ENCODE measurements at places on chromosomes 5 and 9.

DNA sequence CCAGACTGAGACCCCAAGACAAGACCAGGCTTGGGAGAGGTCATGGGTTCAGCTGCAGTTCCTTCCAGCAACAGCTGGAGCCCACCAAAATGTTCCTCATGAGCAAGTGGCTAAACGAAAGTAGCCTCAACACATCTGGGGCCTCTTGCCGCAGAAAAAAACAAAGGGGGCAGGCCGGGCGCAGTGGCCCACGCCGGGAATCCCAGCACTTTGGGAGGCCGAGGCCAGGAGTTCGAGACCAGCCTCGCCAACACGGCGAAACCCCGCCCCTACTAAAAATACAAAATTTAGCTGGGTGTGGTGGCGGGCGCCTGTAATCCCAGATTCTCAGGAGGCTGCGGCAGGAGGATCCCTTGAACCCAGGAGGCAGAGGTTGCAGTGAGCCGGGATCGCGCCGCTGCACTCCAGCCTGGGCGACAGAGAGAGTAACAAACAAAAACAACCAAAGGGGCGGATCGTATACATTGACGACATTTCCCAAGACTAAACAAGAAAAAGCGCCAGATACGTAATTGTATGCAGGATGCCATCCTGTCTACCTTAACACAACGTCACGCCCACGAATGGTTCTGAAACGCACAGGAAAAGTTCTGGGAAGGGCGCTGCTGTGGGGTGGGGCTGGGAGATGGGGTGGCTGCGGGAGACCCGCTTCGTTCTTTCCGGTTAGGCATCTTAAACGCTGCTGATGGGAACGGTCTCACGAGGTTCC is 1.7 kb downstream of the INPP5E start:
- DNase-seq: no peak

DNA sequence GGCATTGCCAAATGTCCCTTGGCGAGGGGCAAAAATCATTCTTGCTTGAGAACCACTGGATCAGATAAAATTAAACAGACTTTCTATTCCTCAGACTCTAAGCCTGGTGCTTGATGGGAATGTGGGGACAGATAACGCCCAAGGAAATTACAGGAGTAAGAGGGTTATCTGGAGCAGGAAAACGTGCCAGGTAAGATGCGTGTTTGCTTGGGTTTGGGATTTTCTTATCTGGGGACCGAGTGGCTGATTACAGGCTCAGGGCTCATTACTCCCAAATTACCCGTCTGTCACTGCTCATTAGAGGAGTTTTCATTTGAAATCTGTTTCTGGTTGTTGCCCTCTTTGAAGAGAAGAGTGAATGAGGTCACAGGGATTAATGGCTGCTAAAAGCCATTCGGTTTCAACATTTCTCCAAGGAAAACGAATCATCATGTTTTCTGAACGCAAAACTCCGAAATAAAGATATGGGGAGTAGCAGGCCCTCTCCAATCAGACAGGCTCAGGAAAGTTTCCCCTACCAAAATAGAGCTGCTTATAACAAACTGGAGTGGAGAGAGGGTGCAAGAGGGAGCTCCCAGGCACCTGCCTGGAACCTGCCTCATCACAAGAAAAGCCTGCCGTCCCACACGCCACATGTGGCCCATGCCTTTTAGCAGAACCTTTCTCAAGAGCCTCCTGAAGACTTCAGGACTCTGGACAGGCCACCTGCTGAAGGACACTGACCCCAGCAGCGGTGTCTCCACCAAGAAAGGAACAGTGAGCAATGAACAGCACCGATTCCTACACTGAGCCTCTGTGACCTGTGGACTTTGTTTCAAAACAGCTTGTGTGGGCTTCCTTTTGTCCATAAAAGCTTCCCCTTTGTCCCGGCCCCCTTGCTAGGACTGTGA is 136.4 kb downstream of the ICE1 start:
- no peak for DNase-seq

- no peak for DNase-seq
These were observed 52.8 kb downstream of the IRF1 start for GRCh38 chr5:132437604-132438266.

- DNase-seq: no peak
These were observed 8.8 kb downstream of the SLC26A2 start for GRCh38 chr5:149969181-149969930.

GRCh38 chr5:109566361-109566760 is 123.4 kb upstream of the MAN2A1 start:
- no peak for DNase-seq

DNA sequence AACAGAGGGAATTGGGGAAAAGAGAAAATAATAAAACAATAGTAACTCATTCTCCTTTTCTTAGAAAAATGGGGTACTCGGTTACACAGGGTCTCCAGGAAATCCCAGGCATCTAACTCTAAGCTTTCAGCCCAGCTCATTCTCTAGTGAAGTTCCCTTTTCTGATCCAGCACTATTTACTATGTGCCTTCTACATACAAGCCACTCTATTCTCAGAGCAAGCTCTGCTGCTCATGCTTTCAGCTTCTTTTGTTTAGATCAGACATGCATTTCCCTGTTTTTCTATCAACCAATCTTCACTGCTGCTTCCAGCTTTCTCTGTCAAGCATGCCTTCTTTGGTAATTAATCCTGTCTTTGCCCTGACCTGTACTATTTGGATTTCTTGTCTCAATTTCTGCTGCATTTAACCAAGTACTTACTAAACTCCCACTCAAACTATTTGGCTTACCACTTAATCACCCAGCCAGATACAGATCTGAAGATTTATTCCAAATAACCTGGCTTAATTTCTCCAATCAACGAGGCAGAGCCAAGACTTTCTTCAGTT is 25.3 kb downstream of the OSMR start:
- no peak for DNase-seq

DNA sequence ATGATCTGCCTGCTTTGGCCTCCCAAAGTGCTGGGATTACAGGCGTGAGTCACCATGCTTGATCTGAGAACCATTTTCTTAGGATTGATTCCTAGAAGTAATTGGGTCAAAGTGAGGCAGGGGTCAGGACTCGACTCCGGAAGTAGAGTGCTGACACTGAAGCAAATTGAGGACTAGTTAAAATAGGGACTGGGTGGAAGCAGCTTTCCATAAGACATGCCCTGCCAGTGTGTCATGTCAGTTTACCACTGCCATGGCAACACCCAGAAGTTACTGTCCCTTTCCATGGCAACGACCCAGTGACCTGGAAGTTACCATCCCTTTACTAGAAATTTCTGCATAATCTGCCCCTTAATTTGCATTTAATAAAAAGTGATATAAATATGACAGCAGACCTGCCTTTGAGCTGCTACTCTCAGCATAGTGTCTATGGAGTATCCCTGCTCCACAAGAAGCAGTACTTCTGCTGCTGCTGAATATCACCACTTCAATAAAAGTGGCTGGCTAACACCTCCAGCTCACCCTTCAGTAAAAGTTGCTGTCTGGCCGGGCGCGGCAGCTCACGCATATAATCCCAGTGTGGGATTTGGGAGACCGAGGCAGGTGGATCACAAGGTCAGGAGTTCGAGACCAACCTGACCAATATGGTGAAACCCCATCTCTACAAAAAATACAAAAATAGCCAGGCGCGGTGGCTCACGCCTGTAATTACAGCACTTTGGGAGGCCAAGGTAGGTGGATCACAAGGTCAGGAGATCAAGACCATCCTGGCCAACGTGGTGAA is 47.8 kb upstream of the JADE2 start:
- peak; percentile 61 for DNase-seq

- no peak for DNase-seq
These were observed 60.8 kb downstream of the MAPKAP1 start for GRCh38 chr9:125646217-125646616.

GRCh38 chr9:137162505-137163364 is 7.1 kb downstream of the LRRC26 start:
- peak; percentile 90 for DNase-seq

GRCh38 chr5:149503006-149503405 is 48.2 kb downstream of the CSNK1A1 start:
- no peak for DNase-seq

DNA sequence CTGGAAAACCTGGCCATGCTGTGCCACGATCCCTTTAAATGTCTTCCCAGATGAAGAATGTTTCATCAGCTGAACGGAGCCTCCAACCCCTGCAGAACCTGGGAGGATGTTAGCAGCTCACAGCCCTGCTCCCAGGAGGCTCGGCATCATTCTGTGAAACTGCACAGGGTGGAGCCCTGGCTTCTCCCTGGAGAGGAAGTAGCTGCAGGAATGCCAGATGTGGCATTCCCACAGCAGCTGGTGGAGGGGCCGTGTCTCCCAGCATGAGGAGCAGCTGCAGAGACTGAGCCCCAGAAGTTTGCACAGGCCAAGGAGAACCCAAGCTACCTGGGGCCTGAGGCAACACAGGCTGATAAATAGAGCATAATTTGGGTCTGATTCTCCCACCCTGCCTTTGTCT is 165.8 kb upstream of the MAP3K1 start:
- DNase-seq: peak; percentile 26

- no peak for DNase-seq
These were observed 145.1 kb upstream of the SMIM23 start for GRCh38 chr5:171640480-171640879.

GRCh38 chr5:79821-80220 is 12.1 kb upstream of the PLEKHG4B start:
- DNase-seq: no peak

GRCh38 chr5:37554938-37555337 is 175.8 kb downstream of the WDR70 start:
- DNase-seq: peak; percentile 52

GRCh38 chr9:18448101-18448500 is 25.9 kb upstream of the ADAMTSL1 start:
- DNase-seq: no peak

DNA sequence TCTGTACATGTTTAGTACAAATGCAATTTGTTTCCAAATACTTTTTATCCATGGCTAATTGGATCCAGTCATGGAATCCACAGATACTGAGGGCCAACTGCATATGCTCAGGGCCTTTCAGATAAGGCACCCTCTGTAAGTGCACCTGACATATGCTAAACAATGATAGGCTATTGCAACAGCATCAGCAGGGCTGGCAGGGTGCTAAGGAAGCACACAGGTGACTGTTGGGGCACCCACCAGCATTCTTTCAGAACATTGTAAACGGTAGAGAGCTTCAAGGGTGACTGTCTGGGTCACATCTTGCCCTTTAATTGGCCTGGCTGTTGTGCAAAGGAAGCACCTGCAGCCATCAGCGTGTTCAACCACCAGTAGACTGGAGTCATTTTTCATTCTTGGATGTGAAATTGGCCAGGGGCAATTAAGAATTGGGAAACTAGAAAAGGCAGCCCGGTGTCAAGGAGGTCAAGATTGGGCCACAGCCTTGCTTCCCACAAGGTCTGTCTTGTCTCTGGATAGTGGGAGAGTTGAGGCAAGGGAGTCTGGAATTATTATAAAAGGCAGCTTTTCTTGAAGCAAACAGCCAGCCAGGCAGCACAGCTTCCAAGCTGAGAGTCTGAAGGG is 129.3 kb upstream of the RAI14 start:
- DNase-seq: no peak

DNA sequence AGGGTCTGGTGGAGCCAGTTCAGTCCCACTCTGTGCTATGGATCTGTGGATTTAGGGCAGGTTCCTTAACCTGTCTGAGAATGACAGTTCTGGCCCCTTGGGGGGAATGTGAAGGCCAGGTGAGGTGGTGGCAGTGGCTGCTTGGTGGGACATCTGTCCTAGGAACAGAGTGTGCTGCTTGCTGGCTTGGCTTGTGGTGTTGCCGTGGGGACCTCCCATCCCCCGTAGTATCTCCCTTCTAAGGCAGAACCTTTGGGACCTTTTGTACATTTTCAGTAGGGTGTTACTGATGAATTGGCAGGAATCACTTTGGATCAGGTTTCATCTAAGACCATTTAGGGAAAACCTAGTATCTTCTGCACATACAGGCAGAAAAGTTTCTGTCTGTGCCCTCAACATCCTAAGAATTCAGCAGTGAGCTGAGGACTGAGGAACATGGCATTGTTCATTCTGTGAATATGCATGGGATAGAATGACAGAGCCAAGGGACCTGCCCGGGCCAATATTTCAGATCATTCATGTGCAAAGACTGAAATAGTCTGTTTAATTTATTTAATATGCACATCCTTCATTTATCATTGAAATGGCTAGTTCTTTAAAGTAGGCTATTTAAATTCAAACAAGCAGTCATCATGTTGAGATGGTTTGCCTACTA is 64.6 kb downstream of the WNK2 start:
- DNase-seq: no peak

GRCh38 chr9:98231770-98232478 is 23.5 kb downstream of the TBC1D2 start:
- DNase-seq: peak; percentile 7

DNA sequence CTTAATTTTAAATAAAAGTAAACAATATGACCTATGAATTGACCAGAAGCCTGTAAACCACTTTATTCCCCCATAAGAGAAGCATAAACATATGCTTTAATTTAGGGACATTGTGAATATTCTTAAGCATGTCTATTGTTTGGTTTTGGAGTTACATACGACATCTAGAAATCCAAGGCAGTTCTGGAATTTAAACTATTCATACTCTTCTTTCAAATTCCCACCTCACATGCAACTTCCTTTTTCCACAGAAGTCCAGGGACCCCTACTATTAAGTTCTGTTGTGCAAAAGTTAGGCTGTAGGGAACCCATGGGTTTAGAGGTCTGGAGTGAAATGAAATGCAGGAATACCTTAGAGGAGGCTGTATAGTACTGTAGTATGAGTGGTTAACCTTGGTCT is 2.1 kb downstream of the RIC1 start:
- no peak for DNase-seq

DNA sequence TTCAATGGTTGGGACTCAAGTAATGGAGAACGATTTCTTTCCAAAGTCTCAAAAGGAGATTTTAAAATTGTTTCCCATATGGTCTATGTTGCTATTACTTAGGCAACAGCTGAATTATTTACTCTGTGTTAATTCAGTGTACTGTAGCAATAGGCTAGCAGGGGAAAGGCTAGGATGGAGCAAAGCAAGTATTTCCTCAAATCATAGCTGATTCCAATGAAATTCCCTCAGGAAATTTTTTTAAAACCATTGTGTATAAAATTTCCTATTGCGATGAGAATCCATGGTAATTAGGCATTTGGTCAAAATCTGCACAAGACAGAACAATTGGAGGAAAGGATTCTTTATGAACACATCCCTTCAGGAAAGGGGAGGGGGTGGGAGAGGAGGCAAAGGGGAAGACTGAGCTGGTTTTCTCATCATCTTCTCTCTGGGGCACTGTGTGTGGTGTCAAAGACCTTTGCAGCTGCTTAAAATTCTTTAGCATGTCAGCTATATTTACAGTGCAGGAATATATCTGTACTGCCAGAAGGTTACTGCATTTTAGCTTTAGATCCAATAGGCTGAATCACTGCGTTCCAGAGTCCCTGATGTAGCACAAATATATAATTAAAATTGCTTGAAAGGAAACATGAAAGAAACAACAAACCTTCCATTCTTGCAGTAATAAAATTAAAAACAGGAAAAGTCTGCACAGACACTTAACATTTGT is 95.3 kb downstream of the ZNF608 start:
- DNase-seq: peak; percentile 66

- no peak for DNase-seq
These were observed 102.2 kb upstream of the PRR16 start for GRCh38 chr5:120361941-120362340.

- DNase-seq: peak; percentile 74
These were observed at the start of gene WNK2 for GRCh38 chr9:93183663-93184431. WNK2 (plus strand) TSS chr9:93184139; CDS start chr9:93184930, 791 bp downstream.

All from DMS53 (cell line).